ENCODE measurements at places on chromosomes 7 and 10.

GRCh38 chr7:70694971-70695794 lies 436.8 kb upstream of the GALNT17 start:
- peak; percentile 21 for DNase-seq

DNA sequence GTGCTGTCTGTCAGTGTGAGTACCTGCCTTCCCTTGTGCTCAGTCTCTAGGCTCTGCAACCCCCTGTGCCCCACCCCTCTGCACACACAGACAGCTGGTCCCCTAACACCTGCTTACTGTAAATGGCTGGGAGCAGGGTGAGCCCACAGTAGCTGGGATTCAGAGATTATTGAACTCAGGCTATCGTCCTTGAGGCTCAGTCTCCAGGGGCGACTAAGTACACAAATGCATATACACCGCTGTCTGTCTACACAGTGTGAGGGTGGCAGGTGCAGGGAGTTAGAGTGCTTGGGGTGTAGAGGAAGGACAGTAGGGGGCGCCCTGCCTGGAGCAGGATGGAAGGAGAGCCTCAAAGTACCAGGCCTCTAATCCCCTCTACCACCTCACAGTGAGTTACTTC lies 12.9 kb downstream of the UPP1 start:
- no peak for DNase-seq

DNA sequence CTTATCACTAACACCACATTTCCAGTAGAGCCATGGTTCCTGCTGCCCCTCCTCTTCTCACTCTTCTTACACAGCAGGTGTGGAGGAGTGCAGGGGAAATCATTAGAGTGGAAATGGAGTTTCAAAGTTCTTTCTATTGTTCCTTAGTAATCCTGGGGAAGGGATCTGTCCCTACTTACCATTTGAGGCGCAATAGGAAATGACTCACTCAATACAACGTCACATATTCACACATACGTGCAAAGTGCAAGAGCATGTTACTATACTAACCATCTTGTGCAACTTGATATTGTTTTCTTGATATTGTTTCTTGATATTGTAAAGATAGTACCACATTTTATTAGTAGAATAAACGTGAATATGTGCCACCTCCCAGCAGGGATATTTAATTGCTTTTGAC lies 1010.2 kb downstream of the DNAJB9 start:
- DNase-seq = no peak

DNA sequence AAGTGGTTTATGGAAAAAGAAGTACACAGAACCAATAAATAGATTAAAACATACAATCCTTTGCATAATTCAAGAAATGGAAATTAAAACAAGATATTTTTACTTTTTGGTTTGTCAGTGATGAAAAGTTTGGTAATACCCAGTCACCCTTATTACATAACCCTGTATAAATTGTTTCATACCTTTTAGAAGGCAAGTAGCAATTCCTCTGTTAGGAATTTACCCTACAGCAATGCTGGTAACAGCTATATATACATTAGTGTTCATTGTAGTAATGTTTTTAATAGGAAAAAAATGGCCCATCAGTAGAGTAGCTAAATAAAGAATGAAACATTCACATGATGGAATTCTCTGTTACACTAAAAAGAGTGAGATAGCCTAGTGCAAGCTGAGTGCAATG lies 42.7 kb downstream of the PTPN12 start:
- DNase-seq = no peak

- DNase-seq = no peak
These were observed 799 bp downstream of the VAX1 start for GRCh38 chr10:117137031-117137910.

DNA sequence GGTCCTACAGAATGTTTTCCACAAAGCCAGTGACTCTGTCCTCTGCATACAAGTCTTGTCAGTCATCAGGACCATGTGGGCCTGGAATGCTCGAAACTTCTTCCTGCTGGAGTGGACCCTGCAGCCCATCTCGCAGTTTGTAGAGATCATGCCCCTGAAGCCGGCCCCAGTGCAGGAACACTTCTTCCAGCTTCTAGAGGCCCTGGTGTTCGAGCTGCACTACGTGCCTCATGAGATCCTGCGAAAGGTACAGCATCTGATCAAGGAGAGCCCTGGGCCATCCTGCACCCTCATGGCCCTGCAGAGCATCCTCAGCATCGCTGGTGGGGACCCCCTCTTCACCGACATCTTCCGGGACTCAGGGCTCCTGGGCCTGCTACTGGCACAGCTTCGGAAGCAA lies 46.5 kb downstream of the WDFY4 start:
- DNase-seq = no peak

GRCh38 chr7:112411186-112411795 lies 39.0 kb upstream of the IFRD1 start:
- DNase-seq = no peak

GRCh38 chr7:24722386-24723177 lies 34.7 kb downstream of the GSDME start:
- no peak for DNase-seq

GRCh38 chr7:21999896-22000295 lies 54.2 kb upstream of the CDCA7L start:
- DNase-seq = no peak

- DNase-seq = no peak
These were observed 14.0 kb downstream of the ZDHHC16 start for GRCh38 chr10:97459933-97460332.

GRCh38 chr7:138610671-138611170 lies 90.4 kb downstream of the SVOPL start:
- peak; percentile 53 for DNase-seq

GRCh38 chr10:113226399-113226798 lies 276.4 kb downstream of the TCF7L2 start:
- no peak for DNase-seq

GRCh38 chr7:140653319-140654108 lies 12.9 kb upstream of the DENND2A start:
- no peak for DNase-seq

DNA sequence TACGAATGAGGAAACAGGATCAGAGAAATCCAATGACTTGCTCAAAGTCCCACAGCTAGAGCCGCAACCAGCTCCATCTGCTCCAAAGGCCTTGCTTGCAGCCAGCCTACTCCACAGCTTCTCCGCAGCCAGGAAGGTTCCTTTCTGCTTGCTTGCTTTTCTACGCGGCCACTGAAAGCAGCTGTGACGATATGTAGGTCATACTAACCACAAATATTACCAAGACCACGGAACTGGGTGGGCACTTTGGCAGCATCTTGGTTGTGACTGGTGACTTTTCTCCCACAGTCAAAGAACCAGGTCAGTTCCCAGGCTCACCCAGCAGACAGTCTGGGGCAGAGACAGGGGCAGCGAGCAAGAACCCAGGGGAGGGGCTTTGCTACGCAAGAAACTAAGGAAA lies 86.4 kb downstream of the FAM53B start:
- DNase-seq = no peak

DNA sequence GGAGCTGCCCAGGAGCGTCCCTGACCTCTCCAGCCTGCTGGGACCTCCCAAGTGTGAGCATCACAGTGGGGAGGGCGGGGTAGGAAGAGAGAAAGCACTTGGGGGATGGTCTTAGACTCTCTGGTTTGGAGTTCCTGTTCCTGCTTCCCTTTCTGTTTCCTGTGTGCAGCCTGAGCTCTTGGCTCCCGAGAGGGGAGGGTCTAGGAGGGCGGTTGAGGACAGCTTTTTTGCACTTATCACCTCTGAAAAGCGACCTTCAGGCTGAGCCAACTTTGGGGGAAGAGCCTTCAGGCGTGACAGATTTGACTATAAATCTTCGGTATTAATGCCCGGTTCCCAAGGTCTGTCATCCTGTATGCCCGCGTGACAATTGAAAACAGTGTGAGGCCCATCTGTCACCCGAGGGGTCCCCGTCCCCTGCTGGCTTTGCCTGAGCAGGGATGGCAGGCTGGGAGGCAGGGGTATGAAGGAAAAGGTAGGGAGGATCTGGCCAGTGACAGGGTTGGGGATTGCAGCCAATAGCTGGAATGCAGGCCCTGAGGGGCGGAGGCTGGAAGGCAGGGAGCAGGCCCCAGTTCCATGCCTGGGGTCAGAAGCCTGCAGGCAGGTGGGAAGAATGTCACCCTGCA lies 78.6 kb downstream of the CDH23 start:
- peak; percentile 46 for DNase-seq

DNA sequence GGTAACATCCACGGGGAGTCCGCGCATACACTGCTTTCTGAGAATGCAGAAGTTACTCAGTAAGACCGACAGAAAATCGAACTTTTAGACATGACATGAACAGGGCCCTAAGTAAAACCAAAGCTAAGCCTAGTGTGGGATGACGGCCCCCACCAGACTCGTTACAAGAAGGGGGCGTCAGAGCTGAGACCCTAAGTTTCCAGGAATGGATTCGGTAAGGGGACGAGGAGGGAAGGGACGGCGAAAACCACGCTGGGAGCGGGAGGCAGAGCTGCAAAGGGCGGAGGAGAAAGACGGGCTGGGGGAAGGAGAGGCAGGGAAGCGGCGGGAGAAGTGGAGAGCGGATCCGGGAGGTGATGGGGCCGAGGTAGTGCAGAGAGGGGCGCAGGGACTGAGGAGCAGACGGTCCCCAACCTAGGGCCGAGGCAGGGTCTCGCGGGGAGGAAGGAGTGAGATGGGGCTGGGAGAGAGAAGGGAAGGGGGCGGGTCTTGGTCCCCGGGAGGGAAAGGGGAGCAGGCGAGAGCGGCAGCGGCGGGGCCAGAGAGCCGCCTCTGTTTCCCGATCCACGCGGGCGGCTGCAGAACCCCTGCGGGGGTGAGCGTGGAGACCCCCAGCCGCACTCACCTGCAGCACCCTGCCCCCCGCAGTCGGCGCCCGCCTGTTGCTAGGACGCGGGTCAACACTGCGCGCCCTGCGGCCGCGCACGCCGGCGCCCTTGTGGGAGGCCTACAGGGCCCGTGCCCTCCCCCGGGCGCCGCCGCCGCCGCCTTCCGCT lies 513 bp downstream of the ODAD2 start:
- peak; percentile 65 for DNase-seq

DNA sequence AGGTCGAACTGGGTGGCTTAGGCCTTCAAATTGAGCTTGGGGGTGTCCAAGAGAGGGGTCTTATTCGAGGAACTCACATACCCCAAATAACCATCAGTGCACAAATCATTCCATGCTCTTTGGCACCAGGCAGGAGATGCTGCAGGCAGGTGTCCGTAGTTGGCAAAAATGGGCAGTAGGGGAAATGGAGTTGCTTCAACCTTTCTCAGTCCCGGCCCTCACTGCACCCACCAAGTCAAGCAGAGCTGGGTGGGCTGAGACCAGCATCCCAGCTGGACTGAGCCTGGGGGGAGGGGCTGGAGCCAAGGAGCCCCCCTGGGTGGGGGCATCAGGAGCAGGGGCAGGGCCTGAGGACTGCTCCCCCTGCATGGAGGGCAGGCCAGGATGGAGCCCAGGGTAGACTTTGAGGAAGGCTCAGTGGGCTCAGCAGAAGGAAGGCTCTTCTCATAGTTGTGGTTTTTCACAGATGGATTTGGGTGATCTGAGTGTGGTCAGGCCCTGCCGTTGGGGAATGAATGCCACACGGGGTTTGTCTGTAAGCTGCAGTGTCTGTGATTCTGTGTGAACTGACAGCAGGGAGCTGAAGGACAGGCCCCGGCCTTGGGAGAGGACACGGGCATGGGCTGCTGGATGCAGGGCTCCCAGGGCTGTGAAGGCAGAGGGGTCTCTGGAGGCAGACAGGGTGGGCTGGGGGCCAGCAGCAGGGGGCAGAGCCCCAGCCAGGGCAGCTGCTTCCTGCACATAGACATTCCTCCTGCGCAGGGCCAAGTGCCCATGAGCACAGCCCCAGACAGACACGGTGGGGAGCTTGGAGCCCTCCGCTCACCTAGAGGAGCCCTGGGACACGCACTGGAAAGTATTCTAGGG lies 144.5 kb downstream of the ADCY1 start:
- no peak for DNase-seq

GRCh38 chr10:94097656-94098055 lies 103.9 kb downstream of the PLCE1 start:
- DNase-seq = no peak

GRCh38 chr10:103575416-103576075 lies 82.0 kb downstream of the NEURL1 start:
- no peak for DNase-seq

- no peak for DNase-seq
These were observed 21.8 kb upstream of the DGKB start for GRCh38 chr7:14924398-14924797.

GRCh38 chr7:36301914-36302771 lies 87.5 kb upstream of the ANLN start:
- DNase-seq = no peak

DNA sequence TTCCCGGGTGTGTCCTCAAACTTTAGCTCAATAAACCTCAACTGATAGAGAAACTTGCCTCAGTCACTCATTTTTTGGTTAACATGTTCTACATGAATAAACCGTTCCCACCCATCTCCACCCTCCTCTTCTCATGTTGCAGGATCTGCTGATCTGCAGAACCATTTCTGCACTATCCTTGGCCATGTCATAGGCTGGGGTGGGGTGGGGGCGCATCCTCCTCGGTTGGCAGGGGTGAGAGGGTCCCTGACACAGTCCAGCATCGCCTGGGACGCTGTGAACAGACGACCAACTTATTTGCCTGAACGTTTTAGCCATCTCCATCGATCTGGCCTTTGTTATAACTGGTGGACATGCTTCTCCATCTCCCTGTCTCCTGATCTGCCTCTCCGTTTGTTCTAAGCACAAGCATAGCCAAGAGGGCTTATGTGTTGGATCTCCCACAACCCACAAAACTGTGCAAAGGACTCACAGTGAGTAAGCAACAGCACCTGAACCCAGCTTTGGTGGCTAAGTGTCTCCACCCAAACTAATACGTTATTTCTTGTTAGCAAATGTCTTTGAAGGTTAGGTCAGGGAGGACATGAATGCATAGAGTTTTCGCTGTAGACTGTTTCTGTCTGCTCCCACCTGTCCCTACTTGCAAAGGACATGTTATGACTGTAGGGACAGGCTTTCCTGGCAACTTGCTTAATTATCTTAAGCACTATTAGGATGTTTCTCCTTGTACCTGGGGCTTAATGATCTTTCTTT lies 51.7 kb downstream of the PRKCQ start:
- no peak for DNase-seq

GRCh38 chr7:17719998-17720397 lies 220.3 kb downstream of the SNX13 start:
- DNase-seq = no peak

DNA sequence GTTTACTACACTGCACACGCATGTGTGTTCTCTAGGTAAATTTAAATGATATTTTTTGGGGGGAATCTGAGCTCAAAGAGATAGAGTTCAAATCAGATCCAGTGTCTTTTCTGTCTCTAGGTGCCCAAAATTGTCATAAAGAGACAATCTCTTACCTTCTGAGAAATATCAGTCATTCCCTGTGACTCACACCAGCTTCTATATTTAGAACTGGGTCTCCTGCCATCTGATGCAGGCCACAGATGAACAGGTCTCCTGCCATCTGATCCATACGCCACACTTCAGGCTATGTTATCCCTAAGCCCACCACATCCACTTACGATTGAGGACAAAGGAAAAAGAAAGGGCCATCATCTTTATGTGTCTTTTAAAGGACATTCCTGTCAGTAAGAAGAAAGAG lies 136.3 kb upstream of the LAMB4 start:
- no peak for DNase-seq

GRCh38 chr7:153193144-153193595 lies 433.6 kb downstream of the ACTR3B start:
- peak; percentile 4 for DNase-seq

- DNase-seq = no peak
These were observed 274.8 kb downstream of the SFMBT2 start for GRCh38 chr10:7136016-7136415.

Data from pancreas (tissue), 10 donors.